ENCODE measurements at places on chromosomes 2 and 18.

GRCh38 chr2:210528716-210529115, 27.7 kb upstream of the CPS1 start:
- DNase-seq, result no peak

- no peak for DNase-seq
These were observed 32.4 kb upstream of the VIT start for GRCh38 chr2:36663851-36664695.

GRCh38 chr18:70288171-70288850, 534 bp upstream of the SOCS6 start:
- DNase-seq, result no peak

DNA sequence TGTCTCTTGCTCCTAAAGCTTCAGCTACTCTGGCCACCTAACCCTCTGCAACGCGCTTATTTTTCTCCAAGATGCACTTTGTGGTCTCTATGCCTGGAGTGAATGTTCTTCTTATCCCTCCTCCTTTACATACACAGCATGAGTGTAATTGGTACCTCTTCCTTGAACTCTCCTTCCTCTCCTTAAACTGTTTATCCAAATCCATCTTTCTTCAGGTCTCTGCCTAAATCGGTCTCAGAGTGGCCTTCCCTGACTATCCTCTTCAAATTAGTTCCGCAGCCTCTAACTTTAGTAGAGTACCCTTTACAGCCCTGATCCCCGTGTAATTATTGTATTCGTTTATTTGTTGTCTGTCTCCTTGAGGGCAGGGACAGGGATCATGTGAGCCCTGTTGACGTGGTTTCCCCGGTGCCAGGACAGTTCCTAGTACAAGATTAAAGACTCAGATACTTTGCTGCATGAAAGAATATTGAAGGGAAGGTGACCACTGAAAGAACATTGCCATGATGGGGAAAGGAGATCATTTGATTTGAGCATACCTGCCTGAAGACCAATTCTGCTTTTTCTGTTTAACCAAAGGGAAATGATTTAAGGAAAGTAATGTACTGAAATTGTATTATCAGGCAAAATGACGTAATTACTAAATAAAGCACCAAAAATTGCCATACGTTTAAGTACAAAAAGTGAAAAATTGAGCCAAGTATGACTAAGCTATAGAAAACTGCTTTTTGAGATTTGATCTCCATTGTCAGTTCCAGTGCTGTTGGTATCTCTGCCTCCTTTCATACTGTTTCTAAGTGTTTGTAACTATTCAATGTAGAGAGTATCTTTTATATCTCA, 1.2 kb downstream of the CNOT9 start:
- no peak for DNase-seq

DNA sequence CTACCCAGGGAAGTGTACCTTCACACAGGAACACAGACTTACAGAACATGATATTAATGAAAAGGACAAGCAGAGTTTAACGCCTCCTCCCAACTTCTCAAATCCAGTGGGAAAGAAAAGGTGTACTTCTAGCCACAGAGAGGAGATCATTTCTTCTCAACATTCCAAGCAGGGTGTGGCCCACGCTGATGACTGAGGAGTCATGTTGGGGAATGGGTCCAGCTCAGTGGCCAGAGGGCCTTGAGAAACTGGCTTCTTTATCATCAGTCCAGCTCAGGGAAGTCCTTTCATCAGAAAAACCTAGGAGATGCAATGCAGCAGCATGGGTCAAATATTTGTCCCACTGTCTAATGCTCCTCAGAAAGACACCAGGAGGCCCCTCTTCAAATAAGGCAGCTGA, 63.0 kb downstream of the RBM43 start:
- DNase-seq, result no peak

- no peak for DNase-seq
These were observed 487.6 kb upstream of the KLHL29 start for GRCh38 chr2:22897428-22897827.

- DNase-seq, result no peak
These were observed 344.2 kb downstream of the MTX2 start for GRCh38 chr2:176613323-176613987.

- no peak for DNase-seq
These were observed 250.9 kb downstream of the PTH2R start for GRCh38 chr2:208657468-208657867.

DNA sequence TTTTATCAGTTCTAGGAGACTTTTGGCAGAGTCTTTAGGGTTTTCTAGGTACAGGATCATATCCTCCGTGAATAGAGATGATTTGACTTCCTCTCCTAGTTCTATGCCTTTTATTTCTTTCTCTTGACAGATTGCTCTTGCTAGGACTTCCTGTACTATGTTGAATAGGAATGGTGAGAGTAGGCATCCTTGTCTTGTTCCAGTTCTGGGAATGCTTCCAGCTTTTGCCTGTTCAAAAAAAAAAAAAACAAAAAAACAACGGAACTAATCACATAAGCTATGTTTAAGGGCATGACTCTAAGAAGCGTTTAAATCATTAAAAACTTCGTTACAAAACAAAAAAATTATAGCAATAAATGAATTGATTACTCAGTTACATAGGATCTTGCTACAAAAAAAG, 145.7 kb downstream of the NUP35 start:
- DNase-seq, result no peak

DNA sequence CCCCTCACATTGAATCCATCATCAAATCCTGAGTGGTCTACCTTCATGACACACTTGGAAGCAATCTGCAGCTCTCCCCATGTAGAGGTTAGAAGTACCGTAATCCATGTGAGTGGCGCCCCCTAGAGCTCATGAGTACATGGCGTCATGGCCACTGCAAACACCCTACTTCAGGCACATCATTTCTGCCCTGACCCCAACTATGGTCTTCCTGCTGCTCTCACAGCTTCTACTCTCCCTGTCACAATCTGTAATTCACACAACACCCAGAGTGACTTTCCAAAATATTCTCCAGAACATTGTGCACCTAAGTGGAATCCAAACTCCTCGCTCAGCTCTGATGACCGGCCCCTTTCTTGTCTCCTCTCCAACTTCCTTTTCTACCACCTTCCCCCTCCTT, 141.9 kb downstream of the ANKRD44 start:
- DNase-seq, result no peak

DNA sequence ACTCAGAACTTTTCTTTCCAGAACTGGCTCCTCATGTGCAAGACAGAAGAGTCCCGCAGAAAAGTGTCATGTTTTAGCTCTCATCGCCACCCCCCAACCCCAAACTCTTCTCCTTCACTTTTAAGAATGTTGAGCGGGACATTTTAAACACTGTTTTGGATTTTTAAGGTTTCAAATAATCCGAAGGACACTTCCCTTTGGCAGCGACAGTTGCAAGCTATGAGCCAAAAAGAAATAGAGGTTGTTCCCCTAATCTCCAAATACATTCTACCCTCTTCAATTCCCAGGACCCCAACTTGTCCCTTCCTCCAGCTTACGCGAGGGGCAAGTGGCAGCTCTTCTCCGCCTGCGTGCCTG, 678 bp upstream of the UBE2E3 start:
- no peak for DNase-seq

DNA sequence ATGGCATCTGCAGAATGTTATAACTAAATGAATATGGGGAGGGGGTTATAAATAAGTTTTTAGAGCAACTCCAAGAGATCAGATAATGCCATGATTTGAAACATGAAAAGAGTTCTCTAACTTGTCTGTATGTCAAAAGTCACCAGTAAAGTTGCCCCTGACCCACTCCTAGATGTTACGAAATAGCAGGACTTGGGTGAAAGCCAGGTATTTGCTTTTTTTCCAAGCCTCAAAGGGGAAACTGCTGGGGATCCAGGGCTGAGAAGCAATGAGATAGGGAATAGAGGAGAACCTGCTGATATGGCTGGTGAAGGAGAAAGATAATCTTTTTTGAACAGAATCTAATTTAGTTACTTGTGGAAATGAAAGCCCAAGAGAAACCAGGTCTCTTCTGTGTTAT, 191.5 kb upstream of the CDH20 start:
- no peak for DNase-seq

DNA sequence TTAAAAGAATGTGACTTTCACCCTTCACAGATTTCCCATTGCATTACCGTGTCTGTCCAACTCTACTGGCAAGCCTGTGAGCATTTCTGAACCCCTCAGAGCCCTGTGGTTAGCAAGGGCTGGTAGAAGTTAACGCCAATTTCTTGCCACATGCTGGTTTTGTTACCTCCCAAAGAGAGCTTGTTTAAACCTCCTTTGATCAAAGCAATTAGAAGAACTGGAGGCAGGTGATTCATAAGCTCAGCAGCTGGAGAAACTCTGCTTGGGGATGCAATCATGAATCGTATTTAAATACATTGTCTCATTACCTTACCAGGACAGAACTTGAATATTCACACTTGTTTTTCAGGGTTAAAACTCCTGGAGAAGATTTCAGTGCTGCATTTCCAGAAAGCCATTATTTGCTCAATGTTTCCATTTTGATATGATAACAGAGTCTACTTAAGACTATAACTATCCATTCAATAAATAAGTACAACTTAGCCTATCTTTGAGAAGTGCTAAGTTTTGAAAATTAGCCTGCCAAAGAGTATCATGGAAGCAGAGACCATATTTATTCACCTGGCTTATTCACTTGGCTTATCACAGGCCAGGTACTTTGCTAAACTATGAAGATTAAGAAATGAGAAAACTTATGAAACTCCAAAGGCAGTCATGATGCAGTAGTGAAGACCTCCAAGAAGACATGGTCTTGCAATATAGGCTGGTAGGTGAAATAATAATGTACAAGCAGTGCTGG, 292.8 kb downstream of the INSIG2 start:
- no peak for DNase-seq

GRCh38 chr2:62178741-62179271, 17.1 kb upstream of the B3GNT2 start:
- no peak for DNase-seq

GRCh38 chr2:214774108-214774507, 35.4 kb downstream of the BARD1 start:
- no peak for DNase-seq

- no peak for DNase-seq
These were observed 83.0 kb upstream of the SOX11 start for GRCh38 chr2:5609201-5609600.

GRCh38 chr2:111042772-111043771, 77.6 kb upstream of the BCL2L11 start:
- no peak for DNase-seq

DNA sequence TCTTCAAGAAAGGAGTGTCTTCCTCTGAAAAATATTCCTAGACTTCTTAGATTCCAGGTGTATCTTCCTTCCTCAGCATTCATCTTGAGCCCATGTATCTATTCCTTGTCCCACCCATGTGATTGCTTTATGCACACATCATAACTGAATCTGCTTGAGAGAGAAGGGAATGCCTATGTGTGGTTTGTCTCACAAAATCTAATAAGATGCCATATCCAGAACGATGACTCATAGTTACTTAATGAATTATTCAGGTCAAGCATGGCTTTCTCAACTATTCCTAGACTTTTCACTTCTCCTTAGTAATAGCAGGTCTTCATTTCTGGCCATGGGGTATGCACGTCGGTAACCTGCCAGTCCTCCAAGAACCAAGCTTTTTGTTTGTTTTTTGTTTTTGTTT, 121.8 kb downstream of the SETBP1 start:
- DNase-seq, result no peak

- DNase-seq, result no peak
These were observed 35.1 kb upstream of the SLC25A52 start for GRCh38 chr18:31795747-31796146.

- DNase-seq, result no peak
These were observed 855.6 kb downstream of the TSN start for GRCh38 chr2:122610948-122611609.

DNA sequence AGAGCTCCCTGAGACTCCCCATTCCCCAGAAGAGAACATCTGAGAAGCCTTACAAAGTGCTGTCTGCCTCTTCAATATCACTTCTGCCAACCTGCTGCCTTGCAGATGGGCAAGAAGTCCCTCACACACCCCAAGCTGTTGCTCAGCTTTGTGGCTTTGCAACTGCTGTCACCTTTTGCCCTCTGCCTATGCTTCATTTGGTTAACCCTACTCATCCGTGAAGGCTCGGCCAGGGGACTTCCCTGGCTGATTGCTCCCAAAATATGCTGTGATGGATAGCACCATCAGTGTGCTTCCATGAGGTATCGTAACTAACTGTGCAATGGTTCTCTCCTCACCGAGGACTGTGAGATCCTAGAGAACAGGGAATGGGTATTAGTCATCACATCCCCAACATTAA, 88.9 kb upstream of the CYP1B1 start:
- no peak for DNase-seq

- no peak for DNase-seq
These were observed 11.0 kb upstream of the ALPK2 start for GRCh38 chr18:58639751-58640427.

- DNase-seq, result no peak
These were observed 40.8 kb downstream of the BUB1 start for GRCh38 chr2:110637093-110637492.

Measured in activated gamma-delta T cell (primary cell).